SK-MEL-5 (cell line): ENCODE measurements at places on chromosomes 16 and 17. TPM values are rescaled to one million over a fixed set of nuclear protein-coding genes. Genes with fewer than 3 reads are reported as not detected.

The GRIN2A gene
- 0.32 and 1.3 TPM in 2 replicates for total RNA-seq

The HLF gene
- 0.24 and 1.8 TPM in 2 replicates for total RNA-seq

The MYH2 gene
- not detected in 2 replicates for total RNA-seq

The TERB1 gene
- total RNA-seq = not detected in 2 replicates

The RANBP10 gene
- total RNA-seq = 7.4 and 8.3 TPM in 2 replicates

The BCO1 gene
- total RNA-seq = 0.24 and 0.32 TPM in 2 replicates

The PDILT gene
- not detected in 2 replicates for total RNA-seq

The WDR90 gene
- total RNA-seq = 10.3 and 12.4 TPM in 2 replicates

The KIF18B gene
- 2.0 and 2.5 TPM in 2 replicates for total RNA-seq

The PLD6 gene
- total RNA-seq = 4.3 and 4.7 TPM in 2 replicates

The NPIPA8 gene
- total RNA-seq = not detected in 2 replicates
